CD8-positive, alpha-beta T cell (primary cell): ENCODE measurements at places on chromosomes 6 and 20.

DNA sequence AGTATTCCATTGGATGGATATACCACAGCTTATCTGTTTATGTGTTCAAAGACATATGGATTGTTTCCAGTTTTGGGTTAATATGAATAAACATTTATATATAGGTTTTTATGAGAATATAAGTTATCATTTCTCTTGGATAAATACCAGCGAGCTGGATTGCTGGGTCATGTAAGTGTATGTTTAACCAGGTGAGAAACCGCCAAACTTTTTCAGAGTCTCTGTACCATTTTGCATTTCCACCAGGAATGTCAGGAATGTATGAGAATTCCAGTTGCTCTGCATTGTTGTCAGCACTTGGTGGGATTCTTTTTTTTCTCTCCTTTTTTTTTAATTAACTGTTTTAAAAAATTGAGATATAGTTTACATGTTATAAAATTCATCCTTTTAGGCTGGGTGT is 52.1 kb downstream of the PHF20 start:
- DNase-seq, result no peak

DNA sequence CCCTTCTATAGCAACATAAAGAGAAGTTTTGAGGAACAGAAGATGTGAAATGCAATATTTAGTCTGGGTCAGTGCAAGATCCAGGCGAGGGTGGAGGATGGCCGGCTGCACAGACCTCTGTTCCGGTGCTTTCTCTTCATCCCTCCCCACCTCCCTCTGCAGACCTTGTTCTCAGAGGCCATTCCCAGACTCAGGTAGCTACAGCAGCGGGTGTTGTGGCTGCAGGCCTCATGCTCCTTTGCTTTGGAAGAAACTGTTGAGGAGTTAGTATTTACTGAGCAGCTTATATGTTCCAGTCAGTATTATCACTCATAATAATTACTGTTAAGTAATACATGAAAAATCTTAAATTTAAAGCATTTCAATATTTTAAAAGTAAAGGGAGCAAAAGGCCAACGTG is 1.7 kb downstream of the BTN3A3 start:
- DNase-seq, result no peak

- DNase-seq, result no peak
Measured at GRCh38 chr6:70547313-70547712, 19.4 kb upstream of the SDHAF4 start.

GRCh38 chr6:89351671-89352277 is 748 bp downstream of the UBE2J1 start:
- no peak for DNase-seq

GRCh38 chr6:94175465-94175864 is 756.1 kb upstream of the EPHA7 start:
- DNase-seq, result no peak

GRCh38 chr6:145491126-145491525 is 244.2 kb downstream of the EPM2A start:
- DNase-seq, result no peak

GRCh38 chr20:15794409-15794808 is 778.8 kb downstream of the KIF16B start:
- DNase-seq, result no peak

GRCh38 chr6:190596-191395 is 101.5 kb upstream of the DUSP22 start:
- no peak for DNase-seq

- DNase-seq, result no peak
Measured at GRCh38 chr20:24643731-24644626, 174.6 kb downstream of the SYNDIG1 start.

DNA sequence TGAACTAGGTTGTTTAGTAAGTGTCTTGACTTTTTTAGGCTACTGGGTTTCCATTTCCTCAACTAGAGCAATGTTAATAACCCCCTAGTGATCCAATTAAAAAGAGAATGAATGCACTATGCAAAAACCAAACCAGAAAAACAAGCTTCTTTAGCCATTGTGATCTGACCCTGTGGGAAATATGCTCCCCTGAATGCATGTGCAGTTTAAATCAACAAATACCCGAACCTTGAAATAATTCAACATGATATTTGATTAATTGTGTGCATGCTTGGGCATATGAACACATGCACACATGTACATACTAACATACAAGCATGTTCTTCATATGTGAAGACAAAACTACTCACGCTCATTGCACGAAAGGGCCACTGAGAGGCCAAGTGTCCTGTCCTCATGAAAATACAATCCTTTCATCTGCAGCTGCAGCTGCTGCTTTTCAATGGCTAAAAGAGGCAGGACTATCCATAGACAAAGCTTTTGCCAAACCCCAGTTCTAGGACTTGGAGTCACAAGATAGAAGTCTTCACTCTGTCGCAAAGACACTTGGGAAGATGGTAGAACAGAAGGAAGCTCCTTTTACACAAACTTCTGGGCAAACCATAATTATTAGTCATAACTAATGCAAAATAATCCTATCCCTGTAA is 207.1 kb upstream of the POU3F2 start:
- DNase-seq, result no peak

DNA sequence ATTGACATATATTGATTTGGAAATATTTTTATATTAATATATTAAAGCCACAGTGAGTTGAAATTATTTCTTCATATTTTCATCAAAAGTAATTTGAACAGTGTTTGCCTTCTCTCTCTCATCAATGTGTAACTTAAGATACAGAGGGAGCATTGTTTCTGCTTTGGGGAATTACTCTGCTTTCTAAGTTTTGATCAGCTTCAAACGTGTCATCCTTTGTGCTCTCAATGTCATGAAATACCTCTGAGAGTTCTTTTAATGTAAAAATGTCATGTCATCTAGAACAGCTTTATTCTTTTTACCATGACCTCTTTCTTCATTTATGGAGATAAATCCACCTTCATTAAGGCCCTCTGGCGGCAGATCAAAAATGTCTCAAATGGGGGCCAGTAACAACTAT is 259.4 kb upstream of the STXBP5 start:
- DNase-seq, result no peak

GRCh38 chr20:25720285-25720684 is 23.6 kb upstream of the ZNF337 start:
- DNase-seq, result no peak

- no peak for DNase-seq
Measured at GRCh38 chr6:26611599-26611998, 14.8 kb downstream of the ABT1 start.

DNA sequence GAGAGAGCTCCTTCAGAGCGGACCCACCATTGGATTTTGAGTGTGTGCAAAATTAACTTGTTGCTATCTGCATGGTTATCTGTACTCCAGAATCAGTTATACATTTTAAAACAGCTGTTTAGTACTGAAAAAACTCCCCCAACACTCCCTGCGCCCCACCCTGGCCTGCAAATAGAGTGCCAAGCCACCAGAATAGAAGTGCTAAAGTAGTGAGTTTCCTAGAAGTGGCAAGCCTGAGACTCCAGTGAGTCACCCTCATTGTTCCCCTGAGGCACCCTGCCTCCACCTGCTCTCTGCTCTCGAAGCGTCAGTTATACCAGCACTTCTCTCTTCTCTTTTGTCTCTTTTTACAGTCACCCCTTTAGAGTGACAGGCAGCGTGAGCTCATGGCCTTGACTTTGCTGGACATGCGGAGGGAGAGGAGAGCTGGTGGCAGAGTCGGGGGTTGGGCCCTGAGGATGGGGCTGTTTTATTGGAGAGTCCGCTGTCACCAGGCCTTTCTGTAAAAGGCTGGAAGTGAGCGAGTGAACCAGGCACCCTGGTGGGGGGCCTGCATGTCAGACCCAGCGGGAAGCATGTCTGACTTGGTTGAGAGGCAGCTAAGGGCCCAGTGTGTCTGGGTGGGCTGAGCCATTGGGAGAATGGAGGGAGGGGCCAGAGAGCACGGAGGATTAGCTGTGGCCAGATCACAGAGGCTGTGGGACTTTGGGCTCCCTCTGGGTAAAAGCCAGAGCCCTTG is 10.4 kb downstream of the IGF2R start:
- peak; percentile 64 for DNase-seq

DNA sequence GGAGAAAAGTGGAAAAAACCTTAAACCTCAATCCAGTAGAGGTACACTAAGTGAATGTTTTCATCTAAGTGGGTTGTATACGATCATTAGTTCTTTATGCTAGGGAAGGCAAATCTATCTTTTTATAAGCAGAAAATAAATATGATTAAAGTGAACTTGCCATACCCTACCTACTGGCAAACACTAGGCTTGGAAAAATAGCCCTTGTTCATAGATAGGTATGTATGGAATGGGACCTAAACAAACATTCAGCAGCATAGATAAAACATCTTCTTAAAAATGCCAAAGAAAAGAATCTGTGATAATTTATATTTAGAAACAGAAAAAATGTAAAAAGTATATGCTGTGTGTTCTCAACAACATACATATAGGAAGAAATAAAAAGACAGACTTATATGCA is 18.8 kb downstream of the REV3L start:
- no peak for DNase-seq

GRCh38 chr6:3711776-3712175 is 39.7 kb downstream of the PXDC1 start:
- DNase-seq, result no peak

DNA sequence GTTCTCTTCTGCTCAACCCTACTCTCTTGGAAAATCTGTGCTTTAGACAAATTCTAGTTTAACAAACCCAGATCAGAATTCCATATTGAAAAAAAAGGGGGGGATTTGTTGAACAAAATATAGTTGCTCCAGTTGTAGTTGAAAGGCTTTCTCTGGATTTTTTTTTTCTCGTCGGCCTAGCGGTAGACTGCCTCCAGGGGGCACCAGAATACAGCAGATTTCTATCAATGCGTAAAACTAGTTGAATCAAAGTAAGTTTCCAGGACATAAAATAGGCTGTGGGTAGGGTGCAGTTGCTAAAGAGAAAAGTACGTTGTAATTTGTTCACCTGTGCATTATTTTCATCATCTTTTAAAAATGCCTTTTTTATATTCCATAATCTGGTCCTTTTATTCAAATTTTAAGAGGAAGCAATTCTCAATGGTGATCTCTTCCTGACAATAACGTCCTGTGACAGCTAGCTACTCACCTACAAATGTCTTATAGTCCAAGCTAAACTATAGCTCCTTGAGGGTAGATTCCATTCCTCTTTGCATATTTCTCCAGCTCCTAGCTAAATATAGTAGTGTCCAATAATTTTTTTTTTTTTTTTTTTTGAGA is 105.4 kb downstream of the PERP start:
- peak; percentile 45 for DNase-seq

DNA sequence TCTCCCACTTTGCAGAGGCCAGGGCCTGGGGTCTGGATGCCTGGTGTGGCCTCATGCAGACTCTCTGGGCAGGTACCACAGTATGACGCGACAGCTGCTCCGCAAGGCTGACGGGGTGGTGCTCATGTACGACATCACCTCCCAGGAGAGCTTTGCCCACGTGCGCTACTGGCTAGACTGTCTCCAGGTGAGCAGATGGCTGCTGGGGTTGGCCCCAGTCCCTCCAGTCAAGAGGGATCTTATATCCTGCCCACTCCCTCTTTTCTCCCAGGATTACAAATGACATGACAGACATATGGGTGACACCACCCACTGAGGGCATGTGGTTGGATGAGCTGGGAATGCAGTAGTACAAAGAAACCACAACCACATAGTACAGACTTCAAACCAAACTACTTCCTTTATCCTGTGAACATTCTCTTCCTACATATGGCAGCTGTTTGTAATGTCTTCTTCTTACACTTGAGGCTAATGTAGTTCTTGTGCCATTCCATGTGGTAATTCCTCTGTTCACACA is 29.9 kb downstream of the RAB44 start:
- no peak for DNase-seq
